Mesothelial cell of epicardium (in vitro differentiated cells): ENCODE measurements at places on chromosomes 2 and 18. TPM values are rescaled to one million over a fixed set of nuclear protein-coding genes. Genes with fewer than 3 reads are reported as not detected.

Gene AGPS
- 43.9 to 47.9 TPM (median 47.3 TPM) in 3 replicates for total RNA-seq

Gene FBXO48
- total RNA-seq, result 0.72 to 0.77 TPM (median 0.75 TPM) in 3 replicates

Gene TRIM43
- total RNA-seq, result not detected in 3 replicates

Gene HOXD3
- 0.93 to 1.1 TPM (median 1.1 TPM) in 3 replicates for total RNA-seq

Gene DSC2
- total RNA-seq, result 61.3 to 64.7 TPM (median 63.0 TPM) in 3 replicates

Gene TUBA3E
- not detected in 3 replicates for total RNA-seq
